ENCODE measurements at places on chromosomes 5 and 9.

GRCh38 chr9:71609448-71609830 is 158.9 kb downstream of the CEMIP2 start:
- no peak for DNase-seq

GRCh38 chr5:125293726-125294125 is 547.3 kb upstream of the ZNF608 start:
- no peak for DNase-seq

DNA sequence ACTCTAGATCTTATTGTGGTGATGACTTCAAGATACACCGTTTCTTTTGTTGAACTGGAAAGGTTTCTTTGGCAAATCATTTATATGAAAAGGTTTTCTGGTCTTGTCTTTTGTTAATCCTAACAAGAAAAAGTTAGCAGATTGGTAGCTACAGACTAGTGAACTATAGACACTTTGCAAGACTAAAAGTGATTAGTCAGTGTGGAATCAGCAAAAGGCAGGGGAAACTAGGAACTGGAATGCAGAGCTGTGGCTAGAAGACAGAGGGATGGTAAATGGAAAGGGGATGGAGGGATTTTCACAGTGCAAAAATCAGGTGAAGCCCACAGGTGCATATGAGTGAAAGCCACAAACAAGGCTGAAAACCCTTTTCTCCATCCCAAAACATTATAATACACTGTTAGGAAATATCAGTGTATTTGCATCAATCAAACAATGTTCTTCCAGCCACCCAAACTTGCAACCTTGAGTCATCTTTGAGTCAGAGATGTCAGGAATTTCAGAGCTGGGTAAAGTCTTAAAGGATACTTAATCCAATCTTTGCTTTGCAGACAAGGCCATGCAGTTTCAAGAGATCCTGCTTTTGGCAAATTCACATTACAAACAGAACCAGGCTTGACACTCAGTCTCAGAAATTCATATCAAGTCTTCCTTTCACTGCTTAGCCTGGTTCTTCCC is 52.7 kb downstream of the PLK2 start:
- DNase-seq, result no peak

GRCh38 chr9:97362777-97363545 is 48.9 kb upstream of the TDRD7 start:
- no peak for DNase-seq

- no peak for DNase-seq
These were observed 144.6 kb downstream of the CCDC171 start for GRCh38 chr9:15697446-15697851.

GRCh38 chr5:139787257-139787567 is 8.4 kb upstream of the PSD2 start:
- DNase-seq, result no peak

DNA sequence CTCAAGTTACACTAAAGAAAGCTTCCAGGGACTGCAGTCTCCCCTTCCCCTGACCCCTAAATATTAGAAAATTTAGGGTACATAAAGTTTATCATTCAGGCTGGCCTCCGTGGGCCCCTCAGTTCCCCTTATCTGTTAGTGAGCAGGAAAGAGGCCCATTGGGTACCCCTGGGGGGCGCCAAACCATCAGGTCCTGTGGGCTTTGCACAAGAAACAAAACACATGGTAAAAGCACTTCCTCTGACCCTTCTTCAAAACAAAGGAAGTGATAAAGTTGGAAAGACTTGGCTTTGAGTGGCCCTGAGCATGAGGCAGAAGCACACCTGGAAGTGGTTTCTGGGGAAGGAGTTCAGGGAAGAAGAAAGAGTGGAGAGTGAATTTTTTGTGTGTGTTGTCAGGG is 213.0 kb downstream of the SMARCA2 start:
- no peak for DNase-seq

GRCh38 chr5:84131372-84131771 is 253.3 kb downstream of the EDIL3 start:
- no peak for DNase-seq

DNA sequence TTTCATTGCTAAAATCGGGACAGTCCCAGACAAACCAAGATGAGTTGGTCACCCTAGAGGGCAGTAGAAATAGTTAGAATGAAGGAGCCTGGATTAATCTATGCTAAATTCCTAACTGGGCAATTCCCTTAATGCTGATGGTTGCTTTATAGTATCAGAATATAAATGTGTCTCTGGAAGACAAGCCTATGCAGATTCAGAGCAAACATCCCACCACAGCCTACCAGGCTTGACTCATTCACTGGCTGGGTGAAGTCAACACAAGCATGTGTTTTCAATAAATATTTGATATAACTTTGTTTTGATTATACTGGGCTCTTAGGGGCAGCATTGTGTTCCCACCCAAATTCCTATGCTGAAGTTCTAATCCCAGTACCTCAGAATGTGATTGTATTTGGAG is 79.3 kb downstream of the RMI1 start:
- no peak for DNase-seq

- DNase-seq, result no peak
These were observed 119.5 kb downstream of the TRPM3 start for GRCh38 chr9:71001780-71002386.

GRCh38 chr5:1658665-1659064 is 134.9 kb upstream of the LPCAT1 start:
- DNase-seq, result no peak

DNA sequence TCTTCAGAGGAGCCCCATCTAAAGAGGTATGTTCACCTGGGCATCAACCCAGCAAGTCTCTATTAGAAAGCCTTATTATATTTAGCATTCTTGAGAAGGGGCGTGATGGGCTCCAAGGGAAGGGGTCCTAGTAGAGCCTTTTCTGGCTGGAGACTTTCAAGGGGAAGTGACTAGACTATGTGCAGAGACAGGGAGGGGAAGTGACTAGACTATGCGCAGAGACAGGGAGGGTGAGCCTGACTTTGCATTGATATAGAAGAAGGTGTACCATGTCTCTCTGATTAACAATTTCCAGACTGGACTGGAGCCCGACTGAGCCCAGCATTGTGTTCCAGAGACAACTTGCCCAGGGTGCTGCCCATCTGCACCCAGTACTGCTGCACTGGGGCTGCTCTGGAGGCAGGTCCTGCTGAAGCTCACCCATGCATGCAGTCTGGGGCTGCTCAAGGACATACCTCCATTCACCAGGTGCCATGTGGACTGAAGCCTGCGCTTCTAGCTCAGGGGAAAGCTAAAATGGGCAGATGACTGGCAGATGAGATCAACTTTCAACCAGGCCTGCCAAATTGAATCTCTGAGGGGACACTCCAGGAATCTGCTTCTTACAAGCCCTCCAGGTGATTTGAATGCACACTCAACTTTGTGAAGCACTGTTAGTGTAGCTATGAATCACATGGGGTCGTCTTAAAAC is 83.0 kb upstream of the GNA14 start:
- no peak for DNase-seq

DNA sequence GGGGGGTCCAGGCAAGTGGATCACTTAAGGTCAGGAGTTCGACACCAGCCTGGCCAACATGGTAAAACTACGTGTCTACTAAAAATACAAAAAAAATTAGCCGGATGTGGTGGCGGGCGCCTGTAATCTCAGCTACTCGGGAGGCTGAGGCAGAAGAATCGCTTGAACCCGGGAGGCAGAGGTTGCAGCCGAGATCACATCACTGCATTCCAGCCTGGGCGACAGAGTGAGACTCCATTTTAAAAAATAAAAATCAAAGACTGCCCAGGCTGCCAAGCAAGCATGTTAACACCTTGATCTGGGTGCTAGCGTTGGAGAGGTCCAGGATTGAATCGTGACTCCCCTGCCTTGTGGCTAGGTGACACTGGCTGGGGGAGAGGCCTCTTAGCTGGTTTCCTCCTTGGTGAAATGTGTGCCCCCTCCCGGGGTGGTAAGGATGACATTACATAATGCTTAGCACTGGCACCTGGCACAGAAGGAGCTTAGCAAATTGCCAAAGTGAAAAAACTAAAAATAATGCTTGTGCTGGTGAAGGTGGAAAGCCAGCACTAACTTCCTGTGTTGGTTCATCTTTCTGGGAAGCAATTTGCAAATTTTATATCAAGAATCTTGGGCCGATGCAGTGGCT is 2.2 kb upstream of the CIZ1 start:
- no peak for DNase-seq

- DNase-seq, result no peak
These were observed 151.0 kb downstream of the GCNT1 start for GRCh38 chr9:76610011-76610352.

DNA sequence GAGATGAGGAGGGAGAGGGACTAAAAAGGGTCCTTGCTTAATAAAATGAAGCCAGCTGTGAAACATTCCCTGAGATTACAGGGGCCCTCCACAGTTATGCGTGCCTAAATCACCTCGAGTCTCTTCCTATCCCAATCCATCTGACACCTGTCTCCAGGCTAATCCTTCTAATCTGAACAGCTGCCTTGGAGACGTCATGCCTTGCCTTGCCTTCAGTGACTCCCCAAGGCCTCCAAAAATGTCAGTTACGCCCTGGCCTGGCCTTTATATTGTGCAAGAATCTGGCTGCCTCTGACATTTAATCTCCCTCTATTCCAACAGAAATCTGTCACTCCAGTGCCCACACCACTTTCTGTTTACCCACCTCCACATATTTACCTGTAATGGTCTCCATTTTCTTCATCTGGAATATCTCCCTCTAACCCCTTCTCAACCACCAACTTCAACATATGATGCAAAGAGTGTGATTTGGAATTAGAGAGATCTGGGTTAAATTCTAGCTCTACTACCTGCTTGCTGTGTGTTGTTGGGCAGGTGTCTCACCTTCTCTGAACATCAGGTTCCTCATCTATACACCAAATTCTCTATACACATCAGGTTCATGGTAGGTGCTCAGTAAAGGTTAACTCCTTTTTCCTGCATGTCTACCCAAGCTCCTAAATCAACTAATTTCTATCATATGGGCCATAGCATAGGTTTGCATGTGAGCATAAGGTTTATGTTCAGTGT is 57.9 kb downstream of the PTCD2 start:
- no peak for DNase-seq

- no peak for DNase-seq
These were observed 252.8 kb downstream of the PIK3R1 start for GRCh38 chr5:68468322-68468721.

GRCh38 chr5:170315154-170315553 is 17.6 kb upstream of the LCP2 start:
- DNase-seq, result no peak

DNA sequence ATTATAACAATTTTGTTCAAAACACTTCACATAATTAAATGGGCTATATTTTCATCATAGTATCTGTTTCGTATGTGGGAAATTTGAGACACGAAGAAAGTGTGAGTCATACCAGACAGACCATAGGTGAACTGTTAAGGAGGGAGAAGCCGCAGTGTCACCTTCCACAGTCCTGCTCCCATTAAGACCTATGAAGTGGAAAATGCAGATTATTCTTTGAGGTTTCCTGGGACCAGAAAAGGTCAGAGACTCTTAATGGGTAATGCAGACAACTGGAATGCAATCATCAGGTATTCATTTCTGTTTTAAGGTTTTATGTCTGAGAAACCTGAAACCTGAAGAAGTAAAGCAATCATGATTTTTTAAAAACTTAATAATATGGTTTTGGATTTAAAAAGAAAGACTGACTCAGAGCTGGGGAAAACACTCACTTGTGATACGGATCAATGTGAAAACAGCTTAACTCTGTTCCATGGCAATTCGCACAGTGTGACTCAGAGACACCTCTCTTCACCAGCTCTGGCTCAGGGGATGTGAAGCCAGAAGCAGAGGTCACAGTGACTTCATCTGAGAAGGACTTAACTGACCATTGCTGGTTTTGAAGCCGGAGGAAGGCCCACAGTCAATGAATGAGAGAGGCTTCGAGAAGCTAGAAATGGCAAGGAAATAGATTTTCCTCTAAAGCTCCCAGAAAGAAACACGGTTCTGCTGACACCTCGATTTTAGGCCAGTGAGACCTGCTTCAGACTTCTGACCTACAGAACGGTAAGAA is 17.2 kb upstream of the GCNT1 start:
- peak; percentile 33 for DNase-seq

GRCh38 chr5:38105801-38106200 is 152.6 kb upstream of the EGFLAM start:
- no peak for DNase-seq
